ENCODE measurements at places on chromosomes 1 and 21.

GRCh38 chr21:28480470-28480869 lies 512.2 kb downstream of the LTN1 start:
- no peak for DNase-seq

DNA sequence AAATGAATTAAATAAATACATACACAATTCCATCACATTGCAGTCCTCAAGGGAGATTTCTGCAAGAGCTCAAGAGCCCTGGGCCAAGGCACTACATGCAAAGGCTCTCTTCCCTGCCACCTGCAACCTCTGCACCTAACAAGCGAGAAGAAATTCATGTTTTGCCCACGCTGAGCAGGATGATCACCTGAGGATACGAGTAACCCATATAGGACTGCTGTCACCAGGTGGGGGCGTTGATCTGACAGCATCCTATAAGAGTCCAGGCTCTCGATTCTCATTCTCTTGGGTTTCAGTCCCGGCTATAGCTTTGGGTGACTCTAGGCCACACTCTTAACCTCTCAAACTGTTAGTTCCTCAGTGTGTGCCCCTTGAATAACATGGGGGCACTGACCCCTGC lies 18.7 kb upstream of the SPOCD1 start:
- DNase-seq = no peak

GRCh38 chr1:184767591-184767990 lies 12.9 kb upstream of the EDEM3 start:
- no peak for DNase-seq

GRCh38 chr1:94962409-94963265 lies 35.7 kb upstream of the CNN3 start:
- no peak for DNase-seq

- DNase-seq = no peak
These were observed 92.1 kb downstream of the SPSB1 start for GRCh38 chr1:9384751-9385245.

GRCh38 chr21:44272284-44272858 lies 10.7 kb upstream of the DNMT3L start:
- DNase-seq = no peak

- no peak for DNase-seq
These were observed 187.3 kb upstream of the DMRTA2 start for GRCh38 chr1:50610563-50610962.

DNA sequence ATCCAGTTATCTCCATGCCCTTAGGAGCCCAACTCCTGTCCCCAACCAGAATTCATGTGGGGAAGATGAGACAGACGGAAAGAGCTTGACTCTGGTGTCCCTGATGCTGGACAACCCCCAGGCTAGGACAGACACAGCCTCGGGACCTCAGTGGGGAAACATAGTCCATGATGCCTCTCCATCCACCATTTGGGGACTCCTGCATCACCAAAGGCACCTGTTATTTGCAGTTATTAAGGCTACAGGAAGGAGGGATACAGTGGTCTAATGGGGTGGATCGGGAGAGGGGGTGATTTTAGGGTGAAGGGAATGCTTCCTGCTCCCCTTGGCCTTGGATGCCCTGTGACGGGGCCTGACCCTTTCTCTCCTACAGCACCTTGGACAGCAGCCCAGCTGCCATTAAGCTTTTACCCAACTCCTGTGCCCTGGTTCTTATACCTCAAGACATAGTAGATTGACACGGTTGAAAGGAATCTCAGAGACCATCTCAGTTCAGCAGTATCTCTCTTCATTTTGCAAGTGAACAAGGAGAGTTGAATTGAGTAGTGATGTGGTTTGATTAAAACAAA lies 111.6 kb downstream of the MATN1 start:
- DNase-seq = no peak

DNA sequence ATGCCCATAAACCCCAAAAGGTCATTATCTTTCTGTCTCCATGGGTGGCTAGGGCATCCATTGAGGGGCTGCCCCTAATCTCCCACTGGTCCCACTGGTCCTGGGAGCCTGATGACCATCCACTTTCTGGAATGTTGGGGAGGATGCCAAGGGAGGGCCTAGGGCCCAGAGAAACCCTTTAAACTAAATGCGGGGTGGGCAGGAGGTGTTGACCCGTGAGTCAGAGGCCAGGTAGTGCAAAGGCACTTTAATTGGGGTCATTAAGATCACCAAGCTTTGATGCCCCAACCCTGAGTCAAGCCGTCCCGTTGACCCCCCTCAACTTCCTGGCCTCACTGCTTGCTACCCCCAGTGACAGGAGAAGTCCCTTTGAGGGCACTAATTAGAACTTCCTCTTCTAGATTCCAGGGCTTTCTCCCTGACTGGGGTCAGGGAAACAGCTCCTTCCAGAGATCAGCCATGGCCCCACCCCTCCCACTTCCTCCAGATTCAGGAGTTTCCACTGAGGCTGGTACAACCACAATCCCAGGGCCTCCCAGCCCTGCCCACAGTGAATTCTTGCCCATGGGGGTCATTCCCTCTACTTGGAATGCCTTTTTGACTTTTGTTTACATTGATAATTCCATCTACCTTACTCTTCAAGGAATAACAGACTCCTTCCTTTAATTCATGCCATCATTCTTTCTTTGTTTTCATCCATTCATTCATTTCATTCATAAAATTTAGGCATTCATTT lies 15.5 kb upstream of the SERINC2 start:
- no peak for DNase-seq

GRCh38 chr1:24888971-24889676 lies 41.0 kb downstream of the RUNX3 start:
- DNase-seq = no peak

GRCh38 chr1:100700586-100700985 lies 19.0 kb upstream of the VCAM1 start:
- DNase-seq = no peak

- DNase-seq = no peak
These were observed 15.9 kb upstream of the PLCH2 start for GRCh38 chr1:2460203-2460602.

GRCh38 chr1:42747125-42747524 lies 7.1 kb upstream of the CLDN19 start:
- DNase-seq = no peak

DNA sequence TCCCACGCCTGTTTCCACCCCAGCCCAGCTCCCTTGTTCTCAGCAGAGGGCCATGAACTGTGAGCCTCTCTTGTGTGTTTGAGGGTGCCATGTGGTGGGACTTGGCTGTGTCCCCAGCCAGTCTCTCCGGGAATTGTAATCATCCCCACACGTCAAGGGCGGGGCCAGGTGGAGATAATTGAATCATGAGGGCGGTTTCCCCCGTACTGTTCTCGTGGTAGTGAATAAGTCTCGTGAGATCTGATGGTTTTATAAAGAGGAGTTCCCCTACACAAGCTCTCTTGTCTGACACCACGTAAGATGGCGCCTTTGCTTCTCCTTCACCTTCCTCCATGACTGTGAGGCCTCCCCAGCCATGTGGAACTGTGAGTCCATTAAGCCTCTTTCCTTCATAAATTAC lies 57.2 kb upstream of the COL6A2 start:
- no peak for DNase-seq

DNA sequence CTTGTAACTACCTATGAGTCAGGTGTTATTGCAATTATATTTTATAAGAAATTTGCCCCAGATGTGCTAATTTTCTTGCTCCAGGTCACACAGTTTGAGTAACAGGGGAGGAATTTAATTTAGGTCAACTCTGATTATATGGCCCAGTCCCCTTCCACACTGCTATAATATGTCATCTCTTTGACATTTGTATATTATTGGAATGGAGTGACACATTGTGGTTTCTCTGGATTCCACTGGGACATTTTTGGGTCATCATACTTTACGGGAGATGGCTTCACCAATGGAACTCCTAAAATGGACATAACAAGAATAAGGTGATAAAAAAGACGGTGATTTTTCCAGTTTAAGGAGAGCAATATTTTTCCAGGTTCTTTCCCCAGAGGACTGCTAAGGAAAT lies 191.2 kb downstream of the DISC1 start:
- no peak for DNase-seq

DNA sequence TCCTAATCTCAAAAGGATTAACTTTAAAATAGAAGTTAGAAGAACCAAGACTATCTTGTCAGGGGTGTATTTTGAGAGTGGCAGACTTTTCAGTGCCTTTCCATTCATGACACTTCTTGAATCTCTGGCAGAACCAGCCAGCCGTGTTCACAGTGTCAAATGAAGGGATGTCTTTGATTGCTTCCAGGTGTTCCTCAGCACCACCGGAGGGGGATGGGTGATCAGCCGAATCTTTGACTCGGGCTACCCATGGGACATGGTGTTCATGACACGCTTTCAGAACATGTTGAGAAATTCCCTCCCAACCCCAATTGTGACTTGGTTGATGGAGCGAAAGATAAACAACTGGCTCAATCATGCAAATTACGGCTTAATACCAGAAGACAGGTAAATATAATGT lies 32.3 kb downstream of the FMO1 start:
- DNase-seq = no peak

- no peak for DNase-seq
These were observed 16.1 kb upstream of the KLHDC7A start for GRCh38 chr1:18464665-18465050.

DNA sequence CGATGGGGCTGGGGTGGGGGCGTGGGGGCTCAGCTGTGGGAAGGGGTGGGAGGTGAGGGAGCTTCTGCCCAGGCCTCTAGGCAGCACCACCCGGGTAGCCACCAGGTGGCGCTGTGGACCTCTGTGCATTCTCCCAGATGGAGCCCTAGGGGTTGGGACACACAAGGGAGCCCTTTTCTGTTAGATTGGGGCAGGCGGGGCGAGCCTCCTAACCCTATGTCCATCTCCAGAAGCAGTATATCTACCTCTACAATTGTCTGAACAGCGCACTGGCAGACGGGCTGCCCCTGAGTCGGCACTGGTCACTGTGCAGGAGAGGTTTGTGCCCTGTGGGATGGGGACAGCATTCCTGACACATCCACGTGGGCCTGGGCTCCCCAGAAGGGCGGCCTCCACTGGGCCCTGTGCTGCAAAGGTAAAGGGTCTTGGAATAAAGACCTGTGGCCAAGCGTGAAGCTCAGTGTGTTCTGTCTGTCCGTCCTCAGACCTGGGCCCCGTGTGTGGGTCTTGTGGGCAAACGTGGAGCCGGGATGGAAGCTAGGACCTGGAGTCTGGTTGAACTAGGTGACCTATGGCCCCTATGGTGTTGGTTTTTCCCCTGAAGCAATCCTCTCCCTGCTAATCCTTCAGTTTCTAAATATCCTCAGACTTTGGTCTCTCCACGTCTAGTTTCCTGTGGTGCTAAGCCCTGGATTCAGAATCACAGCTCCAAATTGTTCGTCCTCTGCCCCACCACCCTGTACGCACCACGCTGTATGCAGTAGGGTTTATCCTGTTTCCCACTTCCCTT lies 4.4 kb upstream of the LGR6 start:
- DNase-seq = no peak

GRCh38 chr1:238340989-238341388 lies 450.3 kb upstream of the ZP4 start:
- no peak for DNase-seq

GRCh38 chr1:18463984-18464664 lies 16.6 kb upstream of the KLHDC7A start:
- no peak for DNase-seq

DNA sequence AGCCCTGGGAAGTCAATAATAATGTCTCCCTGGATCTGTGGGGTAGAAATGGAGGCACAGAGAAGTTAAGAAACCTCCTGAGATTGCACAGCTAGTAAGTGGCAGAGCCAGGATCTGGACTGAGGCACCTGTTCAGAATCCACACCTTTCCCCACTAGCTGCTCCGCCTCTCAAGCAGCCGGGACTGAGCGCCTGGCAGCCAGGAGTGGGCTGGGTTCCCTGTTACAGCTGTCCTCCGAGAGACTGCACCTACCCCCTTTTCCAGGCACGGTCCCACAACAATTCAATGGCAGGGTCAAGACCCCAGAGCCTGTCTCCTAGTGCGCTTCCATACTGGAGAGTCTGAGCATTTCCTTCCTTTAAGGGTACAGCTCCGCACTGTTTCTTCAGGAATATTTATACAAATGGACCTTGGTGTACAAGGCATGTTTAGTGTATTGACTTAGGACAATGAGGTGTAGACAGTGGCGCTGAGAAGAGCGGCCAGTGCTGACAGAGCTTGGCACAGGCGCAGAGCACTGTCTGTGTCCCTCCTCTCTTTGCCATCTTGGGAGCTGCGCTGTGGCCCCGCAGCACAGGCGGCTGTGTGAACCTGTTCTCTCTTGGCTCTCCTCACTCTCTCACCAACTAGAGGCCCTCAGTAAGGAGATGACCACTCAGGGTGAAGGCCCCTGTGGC lies 24.4 kb downstream of the GRHL3 start:
- no peak for DNase-seq

- DNase-seq = no peak
These were observed 240.3 kb downstream of the RYR2 start for GRCh38 chr1:237282208-237282783.

DNA sequence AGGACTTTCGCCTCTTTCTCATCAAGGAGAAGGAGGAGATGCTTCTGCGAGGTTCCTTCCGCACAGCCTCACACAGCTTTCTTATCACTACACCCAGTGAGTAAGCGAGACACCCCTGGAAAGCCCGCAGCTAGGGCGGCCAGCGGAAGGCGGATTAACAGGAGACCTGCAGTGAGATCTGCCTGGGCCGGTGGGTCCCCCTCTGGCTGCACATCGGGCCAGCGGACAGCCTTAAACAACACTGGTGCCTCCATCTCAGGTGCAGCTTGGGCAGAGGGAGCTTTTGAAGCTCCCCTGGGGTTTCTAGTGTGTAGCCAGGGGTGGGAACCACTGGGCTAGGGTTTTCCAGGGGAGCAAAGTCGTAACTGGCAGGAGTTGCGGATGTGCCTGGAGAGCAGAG lies 17.5 kb upstream of the MTARC1 start:
- no peak for DNase-seq

- DNase-seq = no peak
These were observed 16.2 kb downstream of the EDN2 start for GRCh38 chr1:41468122-41468762.

- no peak for DNase-seq
These were observed 4.9 kb upstream of the LINGO4 start for GRCh38 chr1:151809985-151810556.

DNA sequence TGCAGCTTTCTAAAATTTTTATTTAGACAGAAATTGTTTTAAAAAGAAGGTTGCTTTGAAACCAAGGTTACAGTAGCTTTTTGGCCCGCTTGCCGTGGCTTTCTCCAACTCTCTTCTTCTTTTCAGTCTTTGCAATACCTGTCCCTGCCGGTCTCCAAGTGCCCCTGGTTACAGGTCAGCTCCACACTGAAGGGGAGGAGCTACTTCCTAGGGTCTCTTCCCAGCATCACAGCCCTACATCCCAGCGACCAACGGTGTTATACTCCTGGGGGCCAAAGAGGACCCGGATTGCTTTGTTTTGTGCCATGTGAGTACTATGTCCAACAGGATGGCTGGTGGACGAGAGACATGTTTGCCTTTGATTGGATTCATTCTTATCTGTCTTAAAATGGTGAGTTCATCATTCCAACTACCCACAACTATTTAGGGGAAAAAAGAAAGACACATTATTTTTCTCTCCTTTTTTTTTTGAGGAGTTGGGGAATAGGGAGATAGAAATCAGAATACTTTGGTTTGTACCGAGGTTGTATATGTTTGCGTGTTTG lies at the start of gene FNDC7:
Gene FNDC7 (plus strand): TSS at position 303 of the 545 bp plus-strand sequence. CDS start 26 bp downstream, at position 329.
- no peak for DNase-seq

GRCh38 chr1:53047737-53048736 lies 14.0 kb upstream of the PODN start:
- DNase-seq = no peak
